ENCODE measurements at places on chromosomes 2 and 18.

DNA sequence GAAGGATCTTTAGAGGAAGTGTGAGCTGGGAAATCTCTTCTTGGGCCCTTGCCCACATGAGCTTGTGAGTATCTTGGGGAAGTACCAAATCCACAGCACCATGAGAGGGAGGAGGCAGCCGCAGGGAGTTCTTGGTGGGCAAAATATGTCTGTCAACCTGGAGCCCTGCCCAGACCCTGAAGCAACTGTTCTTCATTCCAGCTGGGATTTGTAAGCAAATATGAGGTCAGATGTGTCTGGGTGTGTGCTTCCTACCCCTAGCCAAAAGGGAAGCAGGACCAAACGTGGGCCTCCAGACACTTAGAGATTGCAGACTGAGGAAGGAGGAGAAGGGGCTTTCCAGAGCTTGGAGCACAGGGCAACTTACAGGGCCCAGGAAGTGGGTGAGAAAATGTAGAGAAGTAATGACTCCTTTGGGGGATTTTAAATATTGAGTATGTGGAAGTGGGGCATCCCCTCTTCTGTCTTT, 41.9 kb downstream of the TMEM247 start:
- DNase-seq, result no peak

GRCh38 chr18:44714376-44714775, 33.7 kb downstream of the SETBP1 start:
- DNase-seq, result no peak

DNA sequence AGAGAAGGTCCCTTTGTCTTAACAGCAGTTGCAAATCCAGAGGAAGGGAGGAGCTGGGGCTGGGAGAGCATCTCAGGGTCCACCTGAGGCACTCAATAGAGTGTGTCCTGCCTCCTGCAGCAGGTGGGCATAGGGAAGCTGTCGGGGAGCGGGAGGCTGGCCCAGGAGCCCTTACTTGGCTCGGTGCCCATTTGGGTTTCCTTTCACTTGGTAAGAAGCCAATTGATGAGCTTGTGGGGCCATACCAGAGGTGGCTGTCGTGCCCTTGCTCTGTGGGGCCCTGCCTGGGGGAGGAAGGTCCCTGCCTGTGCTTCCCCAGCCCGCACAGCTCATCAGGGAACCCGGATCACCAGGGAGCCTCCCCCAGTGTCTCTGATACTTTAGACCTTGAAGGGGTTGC, 229.7 kb downstream of the DYSF start:
- no peak for DNase-seq

GRCh38 chr2:184611361-184612085, 13.2 kb downstream of the ZNF804A start:
- DNase-seq, result no peak

- no peak for DNase-seq
These were observed 27.6 kb upstream of the ASPRV1 start for GRCh38 chr2:69989009-69989408.

DNA sequence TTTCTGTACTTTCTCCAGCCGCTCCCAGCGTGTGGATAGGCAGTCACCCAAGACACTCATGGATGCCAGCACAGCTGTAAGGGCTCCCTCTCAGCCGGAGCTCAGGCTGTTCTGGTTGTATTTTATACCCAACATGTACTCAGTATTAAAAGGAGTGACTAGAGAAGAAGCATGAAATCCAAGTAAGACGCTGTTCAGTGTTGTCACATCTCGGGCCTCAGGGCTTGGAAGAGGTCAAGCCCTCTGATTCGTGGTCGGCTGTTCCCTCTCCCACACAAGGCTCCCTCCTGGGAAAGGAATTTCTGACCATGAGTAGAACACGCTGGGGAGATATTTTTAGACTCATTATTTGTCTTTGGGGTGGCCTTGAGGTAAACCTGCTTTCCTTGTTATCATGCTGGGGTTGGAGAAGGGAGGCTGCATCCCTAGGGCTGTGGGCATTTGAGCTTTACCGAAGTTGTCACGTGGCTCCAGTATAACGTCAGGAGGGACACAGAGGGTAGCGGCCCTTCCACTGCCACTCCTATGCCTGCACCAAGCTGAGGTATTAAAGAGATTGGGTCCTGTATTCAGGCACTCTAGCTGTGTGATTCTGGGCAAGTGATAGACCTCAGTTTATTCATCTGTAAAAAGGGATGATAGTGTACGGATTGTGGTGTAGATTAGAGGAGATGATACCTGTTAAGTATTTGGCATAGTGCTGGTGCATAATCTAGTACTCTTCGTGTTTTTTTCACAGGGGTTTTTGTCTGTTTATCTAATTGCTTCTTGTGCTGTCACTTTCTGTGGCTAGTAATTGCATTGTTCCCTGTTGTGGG, 34.1 kb downstream of the HK2 start:
- no peak for DNase-seq

- DNase-seq, result no peak
These were observed 327.2 kb upstream of the TRIB2 start for GRCh38 chr2:12389344-12390045.

- no peak for DNase-seq
These were observed 12.9 kb upstream of the TEX51 start for GRCh38 chr2:126885751-126886210.

GRCh38 chr18:57443247-57443646, 8.1 kb downstream of the ONECUT2 start:
- no peak for DNase-seq

DNA sequence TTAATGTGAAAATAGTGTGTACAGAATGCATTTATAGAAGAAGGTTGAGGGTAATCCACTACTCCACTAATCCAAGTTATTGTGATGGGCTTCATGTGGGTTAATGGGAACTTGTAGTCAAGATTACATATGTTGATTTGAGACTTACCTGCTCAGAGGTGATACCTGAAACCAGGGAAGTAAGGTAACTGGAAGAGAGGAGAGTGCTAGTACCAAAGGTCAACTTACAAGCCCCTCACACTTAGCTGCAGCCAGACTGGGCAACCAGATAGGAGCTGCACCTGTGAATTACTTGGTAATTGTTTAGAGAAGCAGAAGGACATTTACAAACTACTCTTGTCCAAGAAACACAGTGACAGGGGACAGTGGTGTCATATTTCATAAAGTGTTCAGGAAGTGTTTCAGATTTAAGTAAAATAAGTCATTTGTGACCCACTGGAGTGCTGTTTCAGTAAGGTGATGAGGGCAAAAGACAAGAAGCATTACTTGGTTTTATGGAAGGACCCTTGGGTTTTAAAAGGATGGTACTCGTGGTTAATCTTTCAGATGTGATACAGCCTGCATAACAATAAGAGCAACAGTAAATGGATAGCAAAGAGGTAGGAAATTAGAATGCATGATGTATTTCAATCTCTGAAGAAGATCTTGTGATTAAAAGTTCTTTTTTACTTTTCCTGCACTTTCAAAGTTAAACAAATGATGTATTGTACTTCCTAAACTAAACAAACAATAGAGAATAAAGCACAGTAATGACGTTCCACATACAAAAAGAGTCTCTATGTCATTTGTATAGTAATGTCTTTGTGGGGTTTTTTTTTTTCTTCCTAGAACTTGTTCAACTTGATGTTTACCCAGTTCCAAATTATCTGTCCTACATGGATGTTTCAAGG, 189.3 kb downstream of the PHLPP1 start:
- DNase-seq, result no peak

DNA sequence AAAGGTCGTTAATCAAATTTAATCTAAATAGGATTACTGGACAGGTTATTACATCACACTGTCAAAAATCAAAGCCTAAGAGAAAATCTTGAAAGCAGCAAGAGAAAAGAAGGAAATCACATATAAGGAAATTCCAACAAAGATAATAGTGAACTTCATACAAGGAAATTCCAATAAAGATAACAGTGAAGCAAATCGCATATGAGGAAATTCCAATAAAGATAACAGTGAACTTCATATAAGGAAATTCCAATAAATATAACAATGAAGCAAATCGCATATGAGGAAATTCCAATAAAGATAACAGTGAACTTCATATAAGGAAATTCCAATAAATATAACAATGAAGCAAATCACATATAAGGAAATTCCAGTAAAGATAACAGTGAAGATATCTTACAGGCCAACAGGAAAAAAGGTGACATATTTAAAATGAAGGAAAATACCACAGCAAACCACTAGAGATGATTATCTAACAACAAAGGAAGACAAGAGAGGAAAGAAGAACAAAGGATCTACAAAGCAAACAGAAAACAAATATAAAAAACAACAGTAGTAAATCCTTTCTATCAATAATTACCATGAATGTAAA, 787.7 kb downstream of the CCDC85A start:
- DNase-seq, result no peak

All from T-helper 2 cell treated with Interferon-gamma antibody and Interleukin-4, amounts not matched to agents 5 μg/mL and 100 μg/mL, for 36 hours (primary cell).